ENCODE measurements at places on chromosomes 7 and 10.

DNA sequence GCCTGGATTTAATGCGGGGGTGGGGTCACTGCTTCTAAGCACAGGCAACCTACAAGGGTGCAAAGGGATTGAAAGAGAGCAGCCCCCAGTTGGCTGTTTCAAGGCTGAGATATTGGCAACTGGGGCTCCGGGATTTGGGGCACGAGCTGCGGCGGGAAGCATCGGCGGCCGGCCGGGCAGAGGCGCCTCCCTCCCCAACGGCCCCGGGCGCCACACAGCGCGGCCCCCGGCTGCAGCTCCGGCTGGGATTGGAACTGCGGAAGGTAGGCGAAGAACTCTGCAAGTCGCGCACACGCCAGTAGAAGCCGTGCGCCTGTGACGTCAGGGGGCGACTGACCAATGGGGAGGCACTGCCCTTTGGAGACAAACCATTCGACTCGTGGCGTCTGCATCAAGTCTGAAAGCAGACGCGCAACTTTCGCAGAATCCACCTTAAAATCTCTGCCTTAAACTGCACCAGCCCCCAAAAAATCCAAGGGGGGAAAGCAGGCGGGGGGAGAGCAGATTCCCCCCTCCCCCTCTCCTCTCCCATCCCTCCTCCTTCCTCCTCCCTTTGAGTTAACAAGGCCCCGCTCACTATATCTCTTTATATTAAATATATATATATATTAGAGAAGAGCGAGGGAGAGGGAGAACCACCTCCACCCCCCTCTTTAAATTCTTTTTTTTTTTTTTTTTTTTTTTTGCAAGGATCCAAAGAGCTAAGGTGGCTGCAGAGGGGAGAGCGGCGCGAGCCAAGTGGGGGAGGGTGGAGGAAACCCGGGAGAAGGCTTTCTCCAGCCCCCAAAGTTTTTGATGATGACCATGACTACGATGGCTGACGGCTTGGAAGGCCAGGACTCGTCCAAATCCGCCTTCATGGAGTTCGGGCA lies at the start of gene DLX6:
DLX6 (plus strand) TSS at position 371 of the 872 bp plus-strand sequence; CDS start at position 796, 425 bp downstream.
- DNase-seq: peak; percentile 93

DNA sequence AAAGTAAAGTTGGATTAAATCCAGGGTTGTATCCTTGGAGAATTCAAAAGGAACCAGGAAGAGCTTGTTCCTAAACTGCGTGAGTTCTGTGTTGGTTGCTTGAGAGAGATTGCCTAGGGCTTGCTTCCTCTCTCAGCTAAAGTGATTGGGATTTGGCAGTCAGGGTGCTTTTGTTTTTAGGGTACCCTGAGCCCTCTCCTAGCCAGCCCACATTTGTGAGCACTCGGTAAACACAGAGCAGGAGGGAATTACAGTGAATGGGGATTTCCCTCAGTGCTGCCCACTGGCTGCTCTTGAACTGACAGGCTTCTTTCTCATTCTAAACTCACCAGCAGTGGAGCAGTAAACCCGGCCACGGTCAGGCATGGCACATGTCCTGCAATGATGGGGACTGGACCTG lies 146.9 kb downstream of the TPST1 start:
- DNase-seq: no peak

- DNase-seq: no peak
Observed at GRCh38 chr10:57807906-57808305, 459.8 kb downstream of the IPMK start.

DNA sequence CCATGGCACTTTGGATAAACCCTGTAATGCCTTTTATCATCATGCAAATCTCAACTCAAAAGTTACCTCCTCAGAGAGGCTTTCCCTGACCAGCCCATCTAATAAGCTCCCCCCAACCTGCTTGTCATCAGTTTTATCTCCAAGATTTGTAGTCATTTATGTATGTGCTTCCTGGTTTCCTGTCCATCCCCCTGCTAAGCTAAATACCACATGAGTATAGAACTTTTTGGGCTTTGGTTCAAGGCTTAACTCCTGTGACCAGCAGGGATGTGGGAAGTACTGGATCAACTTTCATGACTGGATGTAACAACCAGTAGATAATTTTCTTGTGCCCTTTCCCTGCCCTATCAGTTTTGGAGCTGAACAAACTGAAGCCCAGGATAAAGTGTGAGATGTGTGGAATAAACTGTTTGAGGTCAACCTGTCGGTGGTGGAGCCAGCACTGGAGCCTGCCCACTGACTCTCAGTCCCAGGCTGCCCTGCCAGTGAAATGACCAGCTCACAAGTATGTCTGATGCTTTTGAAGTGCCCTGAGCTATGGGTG lies 148.6 kb downstream of the CYP26A1 start:
- no peak for DNase-seq

GRCh38 chr7:113831556-113831955 lies 87.3 kb downstream of the PPP1R3A start:
- no peak for DNase-seq
